D721Med (cell line): ENCODE measurements at places on chromosomes 5 and 9.

- DNase-seq: no peak
Observed at GRCh38 chr9:101618698-101619097, 23.9 kb upstream of the PPP3R2 start.

GRCh38 chr9:33042473-33042872 is 17.4 kb downstream of the DNAJA1 start:
- no peak for DNase-seq

DNA sequence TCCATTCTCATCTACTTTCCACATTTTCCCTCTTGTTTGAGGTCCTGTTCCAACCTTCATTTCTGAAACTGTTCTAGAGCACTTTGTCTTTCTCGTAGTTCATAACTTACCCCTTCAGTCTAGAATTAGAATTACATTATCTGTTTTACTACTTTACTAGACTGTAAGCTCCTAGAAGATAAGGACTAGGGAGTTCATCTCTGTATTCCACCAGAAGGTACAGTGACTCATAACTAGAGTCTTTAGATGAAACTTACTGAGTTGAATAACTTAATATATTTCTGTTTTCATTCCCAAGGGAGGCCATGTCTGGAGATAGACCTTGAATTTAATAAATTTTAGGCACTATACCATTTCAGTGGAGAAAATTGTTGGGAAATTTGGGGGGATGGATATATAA is 38.7 kb downstream of the G3BP1 start:
- no peak for DNase-seq

DNA sequence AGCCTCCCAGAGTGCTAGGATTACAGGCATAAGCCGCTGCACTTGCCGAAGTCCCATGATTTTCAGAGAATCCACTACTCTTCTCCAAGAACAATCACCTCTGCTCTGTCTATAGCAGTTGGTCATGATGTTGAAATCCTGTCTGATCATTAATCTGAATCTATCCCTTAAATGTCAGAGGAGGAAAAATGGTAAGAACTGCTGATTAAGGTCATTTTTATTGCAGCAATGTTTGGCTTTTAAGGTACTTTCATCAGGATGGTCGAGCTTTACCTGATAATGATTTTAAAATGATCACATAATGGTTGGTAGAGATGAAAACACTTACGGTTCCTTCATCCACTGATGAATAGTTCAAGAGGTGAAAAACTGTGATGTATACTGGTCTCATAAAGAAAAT is 968.6 kb downstream of the TLE4 start:
- DNase-seq: no peak

GRCh38 chr9:131951905-131952304 is 127.8 kb downstream of the MED27 start:
- DNase-seq: no peak

- no peak for DNase-seq
Observed at GRCh38 chr9:36091026-36091953, 45.2 kb upstream of the GLIPR2 start.

DNA sequence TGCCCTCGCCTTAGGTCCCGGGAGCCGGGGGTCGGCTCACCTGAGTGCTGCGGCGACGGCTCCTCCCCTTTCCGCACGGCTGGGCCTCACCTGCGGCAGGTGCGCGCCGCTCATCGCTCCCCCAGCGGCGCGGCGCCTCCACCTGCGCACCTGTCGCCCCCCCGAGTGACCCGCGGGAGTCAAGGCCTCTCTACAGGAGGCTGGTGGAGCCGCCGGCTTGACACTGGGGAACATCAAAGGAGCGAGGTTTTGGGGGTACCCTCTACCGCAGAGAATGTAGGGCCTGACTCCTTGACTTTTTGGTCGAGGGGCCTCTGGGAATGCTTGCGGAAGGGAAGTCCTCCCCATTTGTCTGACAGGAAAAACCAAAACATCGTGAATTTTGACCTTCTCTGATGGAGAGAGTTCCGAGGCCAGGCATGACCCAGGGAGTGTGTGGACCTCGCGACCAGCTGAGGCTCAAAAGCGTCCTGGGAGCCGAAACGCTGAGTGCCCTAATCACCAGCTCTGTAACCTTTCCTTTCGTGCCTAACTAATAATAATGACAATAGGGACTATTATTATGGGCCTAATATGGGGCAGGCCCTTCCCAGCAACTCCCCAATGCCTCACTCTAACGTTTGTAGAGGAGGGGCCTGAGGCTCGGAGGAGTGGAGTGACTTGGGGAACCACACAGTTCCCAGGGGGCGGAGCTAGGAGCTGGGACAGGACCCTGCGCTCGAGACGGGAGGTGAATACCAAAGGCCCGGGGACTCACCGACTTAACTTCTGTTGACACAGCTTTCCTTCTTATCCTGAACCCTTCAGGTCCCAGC is 714 bp upstream of the IER5L start:
- DNase-seq: no peak

DNA sequence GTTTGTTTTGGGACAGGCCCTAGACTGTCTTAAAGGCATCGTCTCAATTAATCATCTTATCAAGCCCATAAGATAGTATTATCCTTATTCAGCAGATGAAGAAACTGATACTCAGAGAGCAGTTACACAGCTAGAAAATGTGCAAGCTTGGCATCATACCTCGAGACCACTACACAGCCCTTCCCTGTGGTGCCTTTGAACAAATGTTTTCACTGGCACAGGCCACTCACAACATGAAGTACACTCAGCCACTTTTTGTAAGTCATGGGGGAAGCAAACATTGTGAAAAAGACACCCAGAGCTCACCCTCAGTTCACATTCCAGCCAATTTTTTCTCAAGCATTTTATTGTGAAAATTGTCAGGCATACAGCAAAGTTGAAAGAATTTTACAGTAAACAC is 122.5 kb downstream of the WDR41 start:
- no peak for DNase-seq

DNA sequence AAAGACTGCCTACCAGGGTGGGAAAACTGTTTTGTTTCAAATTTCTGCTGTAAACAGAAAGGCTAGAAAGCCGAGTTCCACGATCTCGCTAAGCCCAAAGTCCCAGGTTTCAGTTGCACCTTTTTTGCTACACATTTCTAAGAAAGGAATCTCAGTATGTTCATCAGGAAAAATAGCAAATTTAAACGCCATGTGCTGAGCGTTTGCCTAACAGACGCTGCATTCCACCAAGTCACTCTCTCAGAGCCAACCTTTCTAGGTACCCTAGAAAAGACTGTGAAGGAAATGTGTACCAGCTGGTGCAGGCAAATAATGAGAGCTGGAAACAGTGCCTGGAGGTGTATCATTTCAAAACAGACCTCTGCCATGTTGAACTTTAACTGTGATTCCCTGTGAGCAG is 71.8 kb downstream of the FRMD3 start:
- DNase-seq: no peak

DNA sequence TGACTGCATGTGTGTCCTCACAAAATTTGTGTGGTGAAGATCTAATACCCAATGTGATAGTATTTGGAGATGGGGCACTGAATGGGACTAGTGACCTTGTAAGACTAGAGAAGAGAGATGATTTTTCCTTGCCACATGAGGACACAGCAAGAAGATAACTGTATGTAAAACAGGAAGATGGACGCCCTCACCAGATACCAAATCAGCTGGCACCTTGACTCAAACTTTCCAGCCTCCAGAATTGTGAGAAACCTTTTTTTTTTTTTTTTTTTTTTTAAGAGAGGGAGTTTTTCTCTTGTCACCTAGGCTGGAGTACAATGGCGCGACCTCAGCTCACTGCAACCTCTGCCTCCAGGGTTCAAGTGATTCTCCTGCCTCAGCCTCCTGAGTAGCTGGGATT is 40.3 kb downstream of the UBTD2 start:
- no peak for DNase-seq

GRCh38 chr5:58066557-58066956 is 393.3 kb downstream of the PLK2 start:
- no peak for DNase-seq

DNA sequence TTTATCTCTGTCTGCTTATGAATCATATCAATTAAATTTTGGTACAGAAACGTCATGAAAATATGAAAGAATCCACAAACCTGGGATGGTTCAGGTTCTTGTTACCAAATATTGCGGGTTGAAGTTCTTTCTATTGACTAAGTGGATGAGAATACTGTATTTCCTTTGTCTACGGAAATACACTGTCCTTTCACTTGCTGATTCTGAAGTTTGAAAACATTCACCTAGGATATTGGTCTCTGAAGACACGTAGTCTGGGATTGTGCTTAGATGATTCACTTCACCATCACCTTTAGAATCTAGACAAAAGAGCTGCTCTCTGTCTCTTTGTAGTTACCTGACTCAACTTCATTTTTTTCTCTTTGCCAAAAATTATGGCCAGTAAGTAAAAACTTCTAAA is 222.4 kb downstream of the FBN2 start:
- no peak for DNase-seq

DNA sequence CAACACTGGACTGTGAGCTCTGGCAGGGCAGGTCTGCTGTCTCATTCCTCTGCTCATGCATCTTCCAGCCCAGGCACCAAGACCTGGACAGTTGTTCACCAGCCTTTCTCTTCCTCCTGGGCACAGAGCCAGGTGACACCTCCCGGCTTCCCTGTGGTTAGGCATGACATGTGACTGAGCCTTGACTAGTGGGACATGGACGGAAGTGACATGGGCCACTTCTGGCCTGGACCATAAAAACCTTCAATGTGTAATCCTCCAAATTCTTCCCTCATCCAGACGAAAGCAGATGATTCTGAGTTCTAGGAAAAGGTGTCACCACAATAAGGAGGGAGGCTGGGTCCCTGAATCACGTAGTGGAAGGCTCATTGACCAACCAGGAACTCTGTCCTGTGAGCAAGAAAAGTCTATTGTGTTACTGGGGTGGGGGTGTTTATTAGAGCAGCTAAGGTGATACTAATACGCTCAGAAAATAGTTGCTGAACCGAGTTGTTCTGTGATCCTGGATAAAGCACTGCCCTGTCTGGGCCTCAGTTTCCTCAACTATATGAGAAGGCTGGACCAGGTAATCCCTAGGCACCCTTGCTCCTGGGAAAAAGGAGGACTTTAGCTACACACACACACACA is 26.6 kb upstream of the CRB2 start:
- no peak for DNase-seq

DNA sequence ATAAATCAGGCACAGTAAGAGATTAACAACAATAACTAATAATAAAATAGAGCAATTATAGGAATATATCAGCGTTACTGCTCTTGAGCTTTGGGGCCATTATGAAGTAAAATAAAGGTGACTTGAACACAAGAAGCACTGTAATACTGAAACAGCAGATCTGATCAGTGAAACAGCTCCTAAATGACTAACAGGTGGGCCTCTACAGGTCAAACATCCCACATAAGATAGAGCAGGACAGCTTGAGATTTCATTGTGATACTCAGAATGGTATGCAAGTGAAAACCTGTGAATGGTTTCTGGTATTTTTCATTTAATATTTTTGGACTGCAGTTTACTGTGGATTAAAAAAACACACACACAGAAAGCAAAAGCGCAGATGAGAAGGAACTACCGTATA is 24.0 kb upstream of the MAP3K1 start:
- DNase-seq: no peak

- no peak for DNase-seq
Observed at GRCh38 chr9:127075624-127076372, 46.6 kb downstream of the ANGPTL2 start.

GRCh38 chr5:171340042-171340441 is 31.0 kb downstream of the TLX3 start:
- no peak for DNase-seq

- DNase-seq: no peak
Observed at GRCh38 chr5:548256-548655, 24.0 kb upstream of the SLC9A3 start.

DNA sequence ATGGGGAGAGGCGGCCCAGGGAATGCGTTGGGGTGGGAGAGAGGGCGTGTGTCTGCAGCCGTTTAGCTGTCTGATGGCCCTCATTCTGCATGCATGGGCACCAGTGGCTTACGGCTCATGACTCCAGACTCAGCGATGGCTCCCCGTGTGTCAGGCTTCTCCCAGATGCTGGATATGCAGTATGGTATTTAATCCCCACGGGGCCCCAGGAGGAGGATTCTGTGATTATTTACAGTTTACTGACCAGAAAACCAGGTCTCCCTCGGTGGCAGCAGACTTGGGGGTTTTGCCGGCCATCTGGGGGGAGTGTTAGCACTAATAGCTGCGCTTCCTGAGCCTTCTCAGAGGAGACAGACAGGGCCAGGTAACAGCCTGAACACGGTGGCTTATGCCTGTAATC is 4.3 kb downstream of the PRDM12 start:
- DNase-seq: no peak

DNA sequence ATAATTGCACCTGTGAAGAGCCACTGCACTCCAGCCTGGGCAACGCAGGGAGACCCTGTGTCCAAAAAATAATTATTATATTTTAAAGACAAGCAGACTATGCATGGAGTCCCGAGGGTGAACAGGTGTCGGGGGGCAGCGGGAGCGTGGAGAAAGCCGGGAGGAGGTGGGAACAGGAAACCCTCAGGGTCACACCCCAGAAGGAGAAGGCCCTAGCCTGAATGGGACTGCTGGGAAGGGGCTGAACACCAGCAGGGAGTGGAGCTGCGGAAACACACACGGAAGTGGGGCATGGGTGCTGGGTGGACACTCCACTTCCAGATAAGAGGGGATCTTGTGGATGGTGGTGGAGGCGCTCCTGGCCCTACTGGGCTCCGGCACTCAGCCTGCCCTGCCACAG is 12.8 kb downstream of the SURF6 start:
- no peak for DNase-seq

DNA sequence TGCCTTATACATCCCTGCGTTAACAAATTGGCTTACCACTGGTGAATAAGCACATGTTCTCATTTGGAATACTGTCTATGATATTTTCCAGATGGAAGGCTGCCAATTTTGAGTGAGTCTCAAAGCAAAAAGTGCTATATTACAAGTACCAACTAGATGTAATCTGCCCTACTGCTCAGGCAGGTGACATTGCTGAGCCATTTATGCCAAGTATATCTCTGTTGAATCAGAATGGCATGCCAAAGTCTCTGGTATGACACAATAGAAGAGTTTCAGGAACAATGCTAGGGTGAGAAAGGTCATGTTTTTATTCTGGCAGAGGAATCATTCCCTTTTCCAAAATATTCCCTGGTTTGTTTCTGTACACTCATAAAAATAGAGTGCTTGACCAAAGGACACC is 356.5 kb downstream of the CDH9 start:
- DNase-seq: no peak

- no peak for DNase-seq
Observed at GRCh38 chr9:105157171-105157583, 87.3 kb upstream of the SLC44A1 start.

DNA sequence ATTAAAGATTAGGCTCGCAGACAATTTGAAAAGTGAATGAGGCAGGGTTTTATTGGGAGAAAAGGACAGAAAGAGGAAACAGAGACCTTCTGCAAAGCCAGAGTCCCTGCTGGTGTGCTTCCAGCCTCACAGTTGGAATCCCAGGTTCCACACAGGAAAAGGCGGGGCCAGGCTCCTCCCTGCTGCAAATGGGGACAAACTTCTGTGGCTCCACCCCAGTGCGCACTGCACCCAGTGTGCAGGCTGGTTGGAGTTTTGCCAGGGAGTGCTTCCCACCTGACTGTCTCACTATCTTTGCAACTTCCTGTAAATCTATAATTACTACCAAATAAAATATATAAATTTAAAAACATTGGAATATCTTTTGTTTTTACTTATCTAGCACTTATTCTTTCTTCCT is 386.0 kb upstream of the GRIN3A start:
- DNase-seq: no peak
